ENCODE measurements at places on chromosomes 6 and 20.

DNA sequence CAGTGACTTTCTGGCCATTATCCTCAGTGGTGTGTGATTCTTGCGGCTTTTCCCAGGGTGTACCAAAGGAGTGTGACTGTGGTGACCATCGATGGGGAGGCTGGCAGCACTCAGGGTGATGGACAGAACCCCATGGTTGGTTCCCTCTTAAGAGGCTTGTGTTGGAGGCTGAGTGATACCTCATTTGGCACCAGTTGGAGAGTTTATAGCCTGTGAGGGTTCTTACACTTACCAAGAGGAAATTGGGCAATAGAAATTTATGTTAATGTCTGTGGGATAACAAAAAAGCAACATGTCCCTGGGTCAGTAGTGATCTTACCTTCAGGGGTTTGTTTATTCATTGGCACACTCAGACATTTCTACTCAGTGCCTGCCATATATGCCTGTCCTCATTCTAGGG is 37.2 kb downstream of the DAAM2 start:
- no peak for DNase-seq

GRCh38 chr20:47574616-47575364 is 73.1 kb downstream of the NCOA3 start:
- DNase-seq = peak; percentile 40

GRCh38 chr20:19498756-19499155 is 259.3 kb upstream of the RIN2 start:
- DNase-seq = no peak

- no peak for DNase-seq
Observed at GRCh38 chr6:151010071-151010470, 144.6 kb downstream of the MTHFD1L start.

DNA sequence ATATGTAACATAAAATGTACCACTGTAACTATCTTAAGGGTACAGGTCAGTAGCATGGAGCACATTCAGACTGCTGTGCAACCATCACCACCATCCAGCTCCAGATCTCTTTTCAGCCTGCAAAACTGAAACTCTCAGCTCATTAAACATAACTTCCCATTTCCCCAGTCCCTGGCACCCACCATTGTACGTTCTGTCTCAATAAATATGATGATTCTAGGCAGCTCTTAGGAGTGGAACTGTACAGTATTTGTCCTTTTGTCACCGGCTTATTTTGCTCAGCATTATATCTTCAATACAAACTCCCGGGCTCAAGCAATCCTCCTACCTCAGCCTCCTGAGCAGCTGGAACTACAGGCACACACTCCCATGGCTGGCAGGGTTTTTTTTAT is 1.5 kb downstream of the ZC3H12D start:
- DNase-seq = peak; percentile 79

GRCh38 chr20:32457479-32457986 is 99.4 kb downstream of the ASXL1 start:
- no peak for DNase-seq

- no peak for DNase-seq
Observed at GRCh38 chr20:47950124-47950912, 165.0 kb upstream of the SULF2 start.

- DNase-seq = peak; percentile 43
Observed at GRCh38 chr6:11317885-11318771, 85.7 kb upstream of the NEDD9 start.

- no peak for DNase-seq
Observed at GRCh38 chr20:35091816-35092523, 637 bp downstream of the TRPC4AP start.

GRCh38 chr20:52783769-52784168 is 188.4 kb upstream of the TSHZ2 start:
- no peak for DNase-seq

DNA sequence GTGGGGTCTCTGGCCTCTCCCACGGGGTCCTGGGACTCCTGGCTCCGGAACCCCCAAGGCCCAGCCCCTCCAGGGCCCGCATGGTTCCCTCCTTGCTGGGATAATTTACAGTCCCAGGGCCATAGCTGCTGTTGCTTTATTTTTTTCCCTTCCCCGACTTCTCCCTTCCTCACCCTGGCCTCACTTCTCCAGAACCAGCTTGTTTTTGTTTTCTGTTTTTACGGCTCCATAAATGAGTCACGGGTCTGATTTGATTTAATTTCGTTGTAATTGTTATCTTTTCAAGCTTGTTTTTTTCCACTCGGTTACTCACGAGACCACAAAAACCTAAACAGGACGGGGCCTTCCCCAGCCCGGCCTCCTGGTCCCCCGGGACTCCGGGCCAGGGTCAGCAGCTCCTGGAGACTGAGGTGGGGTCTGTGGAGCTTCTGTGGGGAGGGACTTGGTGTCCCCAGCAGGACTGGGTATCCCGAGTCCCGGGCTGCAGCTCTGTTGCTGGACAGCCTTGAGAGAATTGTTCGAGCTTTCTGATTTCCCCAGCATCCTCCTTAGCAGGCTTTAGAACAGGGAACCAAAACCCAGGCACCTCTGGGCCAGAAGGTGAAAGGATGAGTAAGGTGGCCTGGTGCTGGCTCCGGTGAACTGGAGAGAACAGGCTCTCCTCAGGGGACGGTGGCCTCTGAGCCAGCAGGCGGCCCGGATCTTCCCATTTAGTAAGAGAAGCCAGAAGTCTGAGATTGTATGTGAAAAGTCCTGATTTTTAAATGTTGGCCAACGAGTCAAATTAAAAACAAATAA is 94.9 kb downstream of the CEBPB start:
- DNase-seq = peak; percentile 59

DNA sequence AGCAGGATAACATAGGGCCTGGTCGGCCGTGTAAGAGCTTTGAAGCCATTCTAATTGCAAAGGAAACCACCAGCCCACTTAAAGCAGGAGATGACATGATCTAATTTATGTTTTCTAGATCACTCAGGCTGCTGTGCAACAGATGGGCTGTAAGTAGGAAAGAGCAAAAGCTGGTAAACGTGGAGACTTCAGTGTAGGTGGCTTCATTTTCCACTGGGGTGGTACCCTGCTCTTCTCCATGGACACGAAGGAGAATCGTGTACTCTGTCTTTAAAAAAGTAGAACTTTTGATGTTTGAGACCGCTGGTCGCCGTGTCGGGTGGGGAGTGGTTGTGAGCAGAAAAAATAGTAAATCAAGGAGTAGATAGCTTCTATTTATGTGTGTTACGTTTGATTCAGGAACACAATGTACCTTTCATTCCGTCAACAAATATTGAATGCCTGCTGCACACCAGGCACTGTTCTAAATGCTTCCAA is 6.4 kb downstream of the CASS4 start:
- no peak for DNase-seq

- DNase-seq = no peak
Observed at GRCh38 chr6:151544453-151544852, 50.6 kb downstream of the CCDC170 start.

GRCh38 chr6:24779416-24780016 is 4.8 kb downstream of the GMNN start:
- no peak for DNase-seq

- DNase-seq = no peak
Observed at GRCh38 chr20:20399531-20400500, 31.9 kb downstream of the INSM1 start.

GRCh38 chr20:51637241-51637640 is 94.7 kb upstream of the NFATC2 start:
- no peak for DNase-seq

GRCh38 chr6:26502165-26502564 is 2.1 kb downstream of the BTN1A1 start:
- peak; percentile 54 for DNase-seq

DNA sequence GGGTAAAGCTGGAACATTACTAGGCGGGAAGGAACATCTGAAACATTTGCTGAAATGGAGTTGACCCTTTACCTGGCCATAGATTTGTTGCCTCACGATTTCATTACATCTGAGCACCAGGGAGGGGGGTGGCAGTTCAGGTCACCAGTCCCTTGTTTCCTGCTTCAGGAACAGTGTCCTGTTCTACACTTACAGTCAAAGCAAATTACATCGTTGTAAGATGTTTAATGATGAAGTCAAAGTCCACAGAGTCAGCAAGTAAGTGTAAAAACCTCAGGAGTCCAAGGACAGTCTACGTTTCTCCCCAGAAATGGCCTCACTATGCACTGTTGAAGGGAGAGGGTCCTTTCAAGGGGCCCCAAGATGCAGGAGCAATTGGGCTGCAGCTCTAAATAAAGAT is 8.9 kb upstream of the MICB start:
- DNase-seq = no peak

DNA sequence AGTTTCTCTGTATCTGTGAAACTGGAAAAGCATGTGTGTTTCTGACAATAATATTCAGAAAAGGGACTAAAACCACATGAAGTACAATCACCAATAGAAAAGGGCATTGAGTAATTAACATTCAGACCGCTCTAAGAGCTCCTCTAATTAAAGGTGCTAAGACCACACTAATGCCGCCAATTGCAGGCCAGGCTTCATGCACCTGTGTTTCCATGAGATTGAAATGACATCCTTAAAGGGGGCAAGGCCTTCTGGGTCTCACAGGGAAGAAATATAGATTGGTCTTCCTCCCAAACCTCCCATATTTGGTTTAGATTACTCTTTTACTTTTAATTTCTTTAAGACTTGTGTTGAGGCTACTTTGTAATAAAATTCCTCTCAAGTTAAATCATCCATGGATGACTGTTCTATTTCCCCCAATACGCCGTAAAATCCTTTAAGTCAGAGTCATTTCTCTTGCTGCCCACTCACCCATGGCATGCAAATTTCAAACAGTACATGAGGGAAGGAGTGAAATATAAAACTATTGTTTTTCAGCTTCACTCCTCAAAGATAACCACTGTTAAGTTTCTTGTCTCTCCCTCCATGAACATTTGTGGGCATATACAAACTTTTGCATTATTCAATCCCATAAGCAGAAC is 110.6 kb downstream of the UBE3D start:
- no peak for DNase-seq
